ENCODE measurements at places on chromosomes 3 and 15.

GRCh38 chr3:13501056-13501455 is 20.9 kb downstream of the HDAC11 start:
- DNase-seq: no peak

DNA sequence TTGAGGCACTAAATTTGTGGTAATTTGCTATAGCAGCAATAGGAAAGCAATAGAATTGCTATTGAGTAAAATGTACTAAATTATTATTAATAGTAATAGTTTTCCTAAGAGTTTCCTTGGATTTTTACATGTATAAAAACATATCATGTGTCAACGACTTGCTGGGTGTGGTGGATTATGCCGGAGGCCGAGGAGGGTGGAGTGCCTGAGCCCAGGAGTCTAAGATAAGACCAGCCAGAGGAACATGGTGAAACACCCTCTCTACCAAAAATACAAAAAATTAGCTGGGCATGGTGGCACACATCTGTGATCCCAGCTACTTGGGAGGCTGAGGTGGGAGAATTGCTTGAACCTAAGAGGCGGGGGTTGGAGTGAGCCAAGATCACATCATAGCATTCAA is 749.9 kb downstream of the TBL1XR1 start:
- DNase-seq: no peak

- DNase-seq: no peak
Measured at GRCh38 chr15:44097552-44097951, 97.5 kb downstream of the FRMD5 start.

GRCh38 chr15:101411581-101411980 is 77.9 kb downstream of the PCSK6 start:
- DNase-seq: no peak

DNA sequence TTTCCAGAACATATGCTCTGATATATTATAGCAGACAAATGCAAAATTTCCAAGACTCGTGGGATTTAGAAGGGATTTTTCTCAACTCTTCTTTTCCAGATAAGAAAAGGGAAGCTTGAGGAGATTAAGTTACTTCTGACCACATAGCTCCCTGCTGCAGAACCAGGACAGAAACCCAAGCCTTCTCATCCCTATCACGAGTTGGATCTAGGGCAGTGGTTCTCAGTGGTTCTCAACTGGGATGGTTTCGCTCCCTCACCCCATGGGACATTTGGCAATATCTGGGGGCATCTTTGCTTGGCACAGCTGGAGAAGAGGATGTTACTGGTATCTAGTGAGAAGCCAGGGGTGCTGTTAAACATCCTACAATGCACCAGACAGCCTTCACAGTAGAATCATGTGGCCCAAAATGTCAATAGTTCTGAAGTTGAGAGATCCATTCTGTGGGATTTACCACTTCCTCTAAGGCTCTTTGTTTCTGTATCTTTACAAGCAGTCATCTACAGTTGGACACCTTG is 64.2 kb downstream of the LIPC start:
- no peak for DNase-seq

GRCh38 chr3:161999846-162000245 is 503.2 kb downstream of the OTOL1 start:
- DNase-seq: no peak

- no peak for DNase-seq
Measured at GRCh38 chr3:173742491-173742890, 344.9 kb downstream of the NLGN1 start.

DNA sequence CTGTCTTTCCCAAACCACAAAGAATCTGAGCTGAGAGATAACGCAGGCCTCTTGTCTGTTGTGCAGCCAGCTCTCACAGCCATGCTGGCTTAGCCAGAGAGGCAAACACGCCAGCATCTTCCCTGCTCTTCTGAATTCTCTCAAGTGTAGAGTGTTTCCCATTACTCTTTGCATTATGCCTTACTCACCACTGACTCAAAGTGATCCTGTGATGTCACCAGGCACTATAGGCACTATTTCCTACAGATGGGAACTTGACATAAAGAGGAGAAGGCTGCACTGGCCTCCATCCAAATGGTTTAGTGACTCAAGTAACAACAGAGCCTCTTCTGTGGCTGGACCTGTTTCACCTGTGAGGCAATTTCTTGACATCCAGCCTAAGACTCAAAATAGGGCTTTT is 44.4 kb downstream of the PDZRN3 start:
- no peak for DNase-seq

DNA sequence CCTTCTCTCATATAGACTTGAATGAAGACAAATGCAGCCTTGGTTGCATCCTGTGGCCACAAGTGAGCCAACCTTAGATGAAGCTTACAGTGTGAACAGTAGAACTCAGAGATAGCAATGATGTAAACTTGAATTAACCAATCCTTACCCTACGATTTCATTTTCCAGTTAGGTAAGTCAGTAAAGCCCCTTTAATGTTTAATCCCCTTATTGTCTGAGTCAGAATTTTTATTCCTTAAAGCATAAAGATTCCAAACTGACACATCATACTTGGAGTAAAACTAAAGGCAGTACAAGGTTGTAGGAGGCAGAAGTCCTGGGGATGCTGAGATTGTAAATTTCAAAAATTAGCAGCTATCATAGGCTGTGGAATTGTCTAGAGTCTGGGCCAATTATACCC is 507.8 kb upstream of the DPH6 start:
- DNase-seq: no peak

DNA sequence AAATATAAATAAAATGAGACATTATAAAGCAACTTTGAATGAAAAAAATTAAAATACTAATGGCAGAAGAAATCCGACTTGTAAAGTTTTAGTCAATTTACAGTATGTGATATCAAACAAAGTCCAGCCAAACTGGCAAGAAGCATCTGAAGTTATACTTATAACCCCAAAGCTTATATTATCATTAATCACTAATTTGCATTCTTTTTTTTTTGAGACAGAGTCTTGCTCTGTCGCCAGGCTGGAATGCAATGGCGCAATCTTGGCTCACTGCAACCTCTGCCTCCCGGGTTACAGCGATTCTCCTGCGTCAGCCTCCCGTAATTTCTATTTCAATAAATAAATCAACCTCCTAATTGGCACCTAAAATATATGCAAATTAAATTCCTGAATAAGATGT is 80.1 kb downstream of the AQR start:
- no peak for DNase-seq

DNA sequence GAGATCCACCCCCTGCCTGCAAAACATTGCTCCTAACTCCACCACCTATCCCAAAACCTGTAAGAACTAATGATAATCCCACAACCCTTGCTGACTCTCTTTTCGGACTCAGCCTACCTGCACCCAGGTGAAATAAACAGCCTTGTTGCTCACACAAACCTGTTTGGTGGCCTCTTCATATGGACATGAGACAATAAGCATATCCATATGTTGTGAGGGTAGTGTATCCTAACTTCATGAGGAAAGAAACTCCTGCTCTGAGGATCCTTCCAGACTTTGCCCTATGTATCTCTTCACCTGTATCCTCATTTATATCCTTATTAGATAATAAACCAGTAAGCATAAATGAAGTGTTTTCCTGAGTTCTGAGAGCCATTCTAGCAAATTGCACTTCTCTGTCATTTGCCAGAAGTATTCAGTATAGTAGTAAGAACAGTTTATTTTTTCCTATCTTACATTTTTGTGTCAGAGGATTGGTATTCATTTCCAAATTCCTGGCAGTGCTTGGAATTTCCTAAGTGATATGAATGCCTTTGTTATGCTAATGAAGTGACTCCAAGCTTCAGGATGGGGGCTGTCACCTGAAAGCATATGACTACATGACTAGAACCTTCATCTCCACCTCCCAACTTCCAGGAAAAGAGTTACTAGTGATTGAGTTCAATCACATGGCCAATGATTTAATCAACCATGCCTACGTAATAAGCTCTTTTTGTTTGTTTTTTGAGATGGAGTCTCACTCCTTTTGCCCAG is 30.2 kb downstream of the TTBK2 start:
- no peak for DNase-seq

Data from hematopoietic multipotent progenitor cell treated with erythropoietin and hydrocortisone succinate and interleukin-3 and kit ligand, for 17 days (in vitro differentiated cells).